GM19239 (cell line): ENCODE measurements at places on chromosomes 4 and X.

- no peak for DNase-seq
Observed at GRCh38 chr4:152431291-152431690, 104.6 kb downstream of the FBXW7 start.

- no peak for DNase-seq
Observed at GRCh38 chr4:17045866-17046265, 147.4 kb upstream of the LDB2 start.

DNA sequence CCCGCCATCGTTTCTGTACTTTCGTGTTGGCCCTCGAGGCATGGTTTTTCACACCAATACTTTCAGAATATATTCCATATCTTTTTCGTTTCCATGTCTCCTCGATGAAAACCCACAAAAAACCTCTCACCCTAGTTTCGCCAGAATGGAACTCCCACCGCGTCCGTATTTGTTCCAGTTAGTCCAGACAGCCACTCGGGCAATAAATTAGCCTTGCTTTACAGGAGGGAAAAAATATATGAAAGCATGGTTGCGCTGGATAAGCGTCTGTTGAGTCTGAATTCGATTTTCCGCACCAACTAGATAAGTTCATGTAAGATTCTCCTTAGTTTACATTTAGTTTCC, 550 bp upstream of the CHM start:
- no peak for DNase-seq

DNA sequence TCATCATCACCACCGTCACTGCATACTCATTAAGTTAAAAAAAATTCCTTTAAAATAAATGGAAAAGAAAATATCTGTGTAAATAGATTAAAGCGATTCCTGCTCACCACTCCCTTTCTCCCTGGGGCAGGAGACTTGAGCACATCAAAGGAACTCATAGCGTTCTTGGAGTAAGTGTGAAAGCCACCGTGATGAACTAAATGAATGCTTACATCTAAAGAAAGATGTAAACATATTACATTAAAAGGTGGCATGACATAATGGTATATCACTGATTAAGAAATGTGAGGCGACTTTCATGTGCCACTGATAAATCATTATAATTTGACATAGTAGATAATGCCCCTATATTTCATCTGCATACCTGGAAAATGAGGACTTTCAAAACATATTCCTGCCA, 92.0 kb downstream of the SNCA start:
- no peak for DNase-seq

DNA sequence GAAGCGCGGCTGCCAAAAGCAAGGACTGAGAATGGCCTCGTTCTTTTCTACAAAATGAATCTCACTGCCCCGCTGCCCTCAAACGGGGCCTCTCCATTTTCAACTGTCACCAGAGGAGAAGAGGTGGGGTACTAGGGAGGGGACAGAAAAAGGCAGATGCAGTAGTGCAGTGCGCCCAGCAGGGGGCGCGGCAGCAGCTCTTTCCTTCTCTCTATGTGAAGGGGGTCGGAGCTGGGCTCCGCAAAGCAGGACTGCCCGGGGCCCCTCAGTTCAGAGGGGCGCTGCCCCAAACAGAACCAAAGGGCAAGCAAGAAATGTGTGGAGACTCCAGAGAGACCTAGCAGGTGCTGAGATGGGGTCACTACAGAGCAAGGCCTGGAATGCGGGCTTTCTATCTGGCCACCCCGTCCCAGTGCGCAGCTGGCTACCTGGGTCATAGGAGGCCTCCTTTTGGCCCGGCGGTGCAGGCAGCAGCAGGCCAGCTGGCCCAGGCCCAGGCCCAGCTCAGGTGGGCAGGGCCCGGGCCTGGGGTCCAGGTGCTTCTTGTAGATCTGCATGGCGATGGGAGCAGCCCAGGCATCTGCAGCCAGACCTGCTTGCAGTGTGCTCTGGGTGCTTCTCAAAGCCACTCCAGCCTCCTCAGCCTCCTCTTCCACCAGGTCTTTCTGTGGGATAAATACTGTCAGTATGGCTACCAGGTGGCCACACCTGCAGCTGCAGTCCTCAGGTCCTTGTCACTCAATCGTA, 5.9 kb downstream of the IRAK1 start:
- no peak for DNase-seq

DNA sequence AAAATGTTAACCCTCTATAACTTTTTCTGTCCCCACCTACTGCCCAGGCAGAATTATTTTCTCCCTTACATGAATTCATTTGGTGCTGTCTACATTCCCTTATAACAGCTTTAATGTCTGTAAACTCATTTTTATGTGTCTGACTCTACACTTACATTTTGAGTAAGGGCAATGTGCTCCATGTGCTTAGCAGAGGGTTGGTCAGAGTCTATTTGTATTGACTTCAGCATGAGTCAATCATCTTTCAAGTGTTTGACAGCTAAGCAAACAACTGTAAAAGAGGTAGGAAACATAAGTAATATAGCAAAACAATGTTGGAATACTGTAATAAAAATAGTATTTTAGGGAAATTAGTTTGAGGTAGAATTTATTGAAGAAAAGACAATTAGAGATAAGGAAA, 6.3 kb downstream of the IL15 start:
- no peak for DNase-seq

DNA sequence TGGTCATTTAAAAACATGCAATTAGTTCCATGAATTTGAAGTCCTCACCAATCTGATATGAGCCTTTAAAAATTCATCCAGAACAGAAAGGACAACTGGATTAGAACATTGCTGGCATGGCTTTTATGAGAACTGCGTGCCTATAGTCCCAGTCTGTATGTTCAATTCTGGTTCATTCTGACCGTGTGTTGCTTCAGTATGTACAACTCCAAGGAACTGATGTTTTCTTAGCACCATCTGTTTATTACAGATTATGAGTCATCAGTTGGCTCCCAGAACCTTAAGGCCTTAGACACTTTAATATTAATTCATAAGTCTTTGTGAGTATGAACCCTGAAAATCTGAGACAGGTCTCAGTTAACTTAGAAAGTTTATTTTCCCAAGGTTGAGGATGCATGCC, 115.0 kb downstream of the CEP44 start:
- no peak for DNase-seq

DNA sequence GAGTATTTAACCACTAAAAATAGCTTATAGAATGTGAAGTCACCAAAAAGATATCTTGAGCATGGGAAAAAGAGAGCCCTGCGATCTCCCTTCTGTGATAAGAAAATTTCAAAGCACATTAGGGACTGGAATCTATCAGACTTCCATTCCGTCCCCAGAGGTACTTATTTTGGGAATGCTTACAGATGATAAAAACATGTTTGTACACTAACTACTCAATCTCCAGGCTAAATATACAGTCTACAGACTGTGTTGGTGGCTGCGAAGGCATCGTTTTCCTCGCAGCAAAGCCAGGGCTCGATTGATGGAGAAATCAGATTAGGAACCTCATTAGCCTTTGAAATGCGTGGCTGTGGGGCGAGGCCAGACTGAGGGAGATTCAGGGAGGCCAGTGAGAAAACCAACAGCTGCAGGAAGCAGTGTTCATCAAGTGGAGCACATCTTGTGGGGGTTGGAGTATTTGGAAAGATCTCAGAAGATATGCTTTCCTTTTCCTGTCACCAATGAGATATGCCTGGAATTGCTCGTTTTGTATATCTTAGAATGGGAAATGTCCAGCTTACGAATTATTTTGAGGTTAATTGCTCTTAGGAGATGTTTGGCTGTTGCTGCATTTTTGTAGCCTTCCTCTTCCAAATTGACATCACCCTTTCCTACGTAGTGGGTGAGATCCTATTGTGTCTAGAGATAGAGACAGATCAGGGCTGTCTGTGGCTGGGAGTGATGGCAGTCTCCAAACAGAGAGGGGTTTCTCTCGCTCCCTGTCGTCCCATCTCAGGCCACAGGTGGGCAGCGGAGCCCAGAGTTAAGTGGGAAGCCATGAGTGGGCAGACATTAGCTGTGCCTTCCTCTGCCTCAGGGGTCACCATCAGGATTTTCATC, 224.9 kb upstream of the FAT1 start:
- no peak for DNase-seq

GRCh38 chr4:31081366-31081765, 361.2 kb downstream of the PCDH7 start:
- no peak for DNase-seq

GRCh38 chr4:48172651-48173050, 38.6 kb upstream of the TXK start:
- DNase-seq: no peak

DNA sequence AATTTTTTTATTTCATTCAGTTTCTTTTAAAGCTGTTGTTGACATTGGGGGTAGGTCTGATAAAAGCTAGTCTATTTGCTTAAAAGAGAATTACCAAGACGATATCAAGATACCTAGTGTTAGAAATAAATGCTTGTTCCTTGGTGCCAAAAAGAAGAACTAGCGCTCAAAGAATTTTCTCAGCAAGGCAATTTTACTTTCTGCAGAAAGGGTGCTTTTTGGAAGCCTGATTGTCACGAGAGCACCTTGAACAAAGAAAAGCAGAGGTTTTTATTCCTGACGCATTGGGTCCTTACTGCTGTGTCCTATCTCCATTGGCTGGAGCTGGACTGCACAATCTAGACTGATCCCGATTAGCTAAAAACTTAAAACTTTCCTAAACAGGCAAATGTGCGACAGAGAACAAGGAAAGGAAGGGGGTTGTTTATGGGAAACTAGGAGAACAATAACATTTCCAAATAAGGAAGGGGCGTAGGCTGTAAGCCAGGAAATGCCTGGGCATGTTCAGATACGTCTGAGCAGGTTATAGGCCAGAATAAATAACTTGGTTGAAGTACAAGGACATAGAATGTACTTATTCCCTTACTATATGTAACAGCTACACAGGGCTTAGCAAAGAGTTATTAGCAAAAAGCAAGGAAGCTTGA, 50.3 kb upstream of the STPG2 start:
- no peak for DNase-seq

- no peak for DNase-seq
Observed at GRCh38 chrX:154334496-154334895, 38.9 kb downstream of the TKTL1 start.

DNA sequence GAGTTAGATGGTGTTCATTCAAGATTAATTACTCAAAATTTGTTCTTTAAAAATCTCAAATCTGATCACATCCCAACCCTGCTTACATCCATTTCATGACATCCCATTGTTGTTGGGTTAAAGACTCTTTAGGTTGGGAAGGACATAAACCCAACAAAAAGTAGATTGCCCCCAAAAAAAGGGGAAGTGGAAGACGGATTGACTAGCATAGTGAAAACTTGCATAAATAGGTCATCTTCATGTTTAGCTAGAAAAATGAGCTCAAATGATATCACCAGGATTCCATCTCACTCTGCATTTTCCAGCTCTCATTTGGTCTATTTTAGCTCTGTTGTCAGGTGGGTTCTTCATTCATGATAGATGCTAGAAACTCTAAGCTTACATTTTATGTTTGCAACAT, 18.5 kb upstream of the TET2 start:
- DNase-seq: no peak

- DNase-seq: no peak
Observed at GRCh38 chrX:41391606-41392005, 55.5 kb upstream of the NYX start.

DNA sequence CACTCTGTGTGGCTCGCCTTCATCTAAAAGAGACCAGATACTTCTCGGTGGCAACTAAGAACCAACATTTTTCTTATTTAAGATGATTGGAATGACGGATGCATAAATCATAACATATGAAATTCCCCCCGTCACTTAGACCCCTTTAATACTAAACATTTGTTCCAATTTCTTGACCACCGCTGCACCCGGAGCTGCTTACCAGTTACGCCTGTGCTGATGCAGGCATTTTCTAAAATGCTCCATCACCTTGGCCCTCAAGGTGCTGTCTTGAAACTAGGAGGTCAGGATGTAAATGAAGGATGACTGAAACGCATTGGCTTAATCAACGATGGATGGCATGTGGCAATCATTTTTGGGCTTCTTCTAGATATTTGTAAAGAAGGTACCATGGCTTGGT, 130.0 kb downstream of the CPZ start:
- no peak for DNase-seq

GRCh38 chr4:3220476-3221183, 28.3 kb upstream of the MSANTD1 start:
- DNase-seq: no peak

DNA sequence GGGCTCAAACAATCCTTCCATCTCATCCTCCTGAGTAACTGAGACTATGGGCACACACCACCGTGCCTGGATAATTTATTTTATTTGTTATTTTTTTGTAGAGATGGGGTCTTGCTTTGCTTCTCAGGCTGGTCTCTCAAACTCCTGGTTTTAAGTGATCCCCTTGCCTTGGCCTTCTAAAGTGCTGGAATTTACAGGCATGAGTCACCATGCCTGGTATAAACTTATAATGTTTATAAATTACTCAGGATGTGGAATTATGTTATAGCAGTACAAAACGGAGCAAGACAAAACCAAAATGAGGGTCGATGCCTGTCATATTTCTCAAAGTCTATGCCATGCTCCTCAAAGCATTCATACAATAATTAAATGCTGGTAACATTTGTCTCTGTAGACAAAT, 29.8 kb upstream of the TEX13C start:
- DNase-seq: no peak

DNA sequence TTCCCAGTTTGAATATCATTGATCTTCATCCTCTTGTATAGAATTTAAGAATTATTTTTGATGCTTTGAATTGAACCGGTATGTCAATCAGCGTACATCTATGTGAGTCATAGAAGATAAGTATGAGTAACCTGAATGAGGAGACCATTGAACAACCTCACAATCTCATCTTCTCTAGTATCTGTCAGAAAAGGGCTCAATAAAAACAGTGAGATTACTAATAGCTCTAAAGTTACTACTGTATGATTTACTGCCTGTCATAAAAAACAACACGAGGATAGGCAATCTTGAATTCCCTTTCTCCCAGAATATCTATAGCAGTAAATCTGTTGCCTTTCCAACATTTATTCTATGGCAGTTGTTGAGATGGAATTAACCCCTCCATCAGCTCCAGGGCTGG, 36.1 kb downstream of the PHOX2B start:
- DNase-seq: no peak

- no peak for DNase-seq
Observed at GRCh38 chr4:39668887-39669286, 29.0 kb upstream of the UBE2K start.

DNA sequence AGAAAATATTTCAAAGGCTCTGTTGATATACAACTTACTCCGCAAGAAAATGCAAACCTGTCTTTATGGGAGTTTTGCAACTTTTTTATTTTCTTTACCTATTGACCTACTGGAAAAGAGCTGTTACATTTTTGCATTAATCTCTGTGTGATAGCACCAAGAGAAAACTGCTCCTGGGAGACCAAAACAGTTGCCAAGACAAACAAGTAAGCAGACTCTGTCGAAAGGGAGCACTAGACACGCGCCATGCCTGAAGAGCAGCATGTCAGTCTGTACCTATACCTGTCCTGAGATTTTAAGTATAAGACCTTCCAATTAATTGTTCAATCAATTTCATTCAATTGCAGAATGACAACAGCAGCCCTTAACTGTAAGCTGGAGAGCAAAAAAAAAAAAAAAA, 56.0 kb upstream of the TECRL start:
- no peak for DNase-seq
